ENCODE measurements at places on chromosomes 5 and 9.

DNA sequence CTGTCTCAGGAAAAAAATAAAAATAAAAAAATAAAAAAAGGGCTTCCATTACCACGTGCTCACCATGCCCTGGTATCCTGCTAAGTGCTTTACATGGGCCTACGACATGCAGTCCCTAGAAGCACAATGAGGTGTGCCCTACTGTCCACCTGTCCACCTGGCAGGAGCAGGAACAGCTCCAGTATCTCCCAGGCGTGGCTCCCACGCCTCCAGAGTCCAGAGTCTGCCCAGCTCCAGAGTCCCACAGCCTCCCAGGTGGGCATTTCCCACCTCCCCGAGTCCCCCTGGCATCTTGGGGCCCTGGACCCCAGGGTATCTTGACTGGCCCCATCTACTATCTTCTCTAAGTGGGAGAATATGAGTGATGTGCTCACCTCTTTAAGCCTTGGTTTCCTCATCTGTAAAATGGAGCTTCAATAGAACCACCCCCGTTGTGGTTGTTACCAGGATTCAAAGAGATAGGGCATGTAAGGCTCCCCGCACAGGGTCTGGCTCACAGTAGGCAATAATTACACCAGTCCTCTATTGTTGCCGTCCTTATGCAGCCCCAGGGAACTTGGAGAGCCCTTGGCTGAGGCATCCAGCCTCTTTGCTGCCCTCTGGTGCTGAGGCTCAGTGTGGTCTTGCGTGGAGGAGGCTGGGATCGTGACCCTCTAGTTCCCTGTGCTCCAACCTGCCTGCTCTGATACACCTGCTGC, 8.9 kb downstream of the CXCL14 start:
- no peak for DNase-seq

DNA sequence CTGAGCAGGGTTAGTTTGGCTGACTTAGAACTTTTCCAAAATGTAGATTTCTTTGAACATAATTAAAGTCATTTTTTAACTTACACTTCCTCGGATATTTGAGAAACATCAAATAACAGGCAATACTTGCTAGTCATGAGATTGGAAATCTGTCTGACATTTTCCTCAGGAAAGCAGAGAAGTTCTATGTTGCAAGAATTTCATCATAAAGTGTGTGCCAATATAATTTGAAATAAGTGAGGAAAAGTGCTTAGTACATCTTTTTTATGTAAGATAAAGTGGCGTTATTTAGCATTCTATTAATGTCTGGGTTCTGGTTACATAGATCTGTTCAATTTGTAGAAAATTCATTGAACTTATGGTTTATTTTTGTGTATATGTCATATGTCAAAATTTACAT, 48.7 kb upstream of the C5orf47 start:
- DNase-seq, result no peak

DNA sequence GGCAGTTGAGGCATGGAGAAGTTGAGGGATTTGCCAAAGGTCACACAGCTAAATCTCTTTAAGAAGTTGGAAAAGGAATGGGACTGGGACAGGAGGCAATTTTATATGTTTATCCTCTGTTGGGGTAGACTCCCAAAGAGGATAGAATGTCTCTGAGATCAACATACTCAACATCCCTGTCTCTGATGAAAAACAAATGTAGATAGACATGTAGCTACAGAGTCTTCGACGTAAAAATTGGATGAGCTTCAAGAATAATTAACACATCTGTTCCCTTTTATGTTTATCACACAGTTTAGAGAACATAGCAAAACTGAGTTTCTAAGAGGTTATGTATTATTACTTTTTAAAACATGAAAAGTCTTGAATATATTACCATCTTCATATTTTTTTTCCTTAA, 204.6 kb upstream of the CD180 start:
- DNase-seq, result no peak

GRCh38 chr9:98602839-98603500, 105.8 kb downstream of the GABBR2 start:
- DNase-seq, result no peak

Data from T-helper 9 cell (primary cell).